ENCODE measurements at places on chromosomes 12 and 14.

DNA sequence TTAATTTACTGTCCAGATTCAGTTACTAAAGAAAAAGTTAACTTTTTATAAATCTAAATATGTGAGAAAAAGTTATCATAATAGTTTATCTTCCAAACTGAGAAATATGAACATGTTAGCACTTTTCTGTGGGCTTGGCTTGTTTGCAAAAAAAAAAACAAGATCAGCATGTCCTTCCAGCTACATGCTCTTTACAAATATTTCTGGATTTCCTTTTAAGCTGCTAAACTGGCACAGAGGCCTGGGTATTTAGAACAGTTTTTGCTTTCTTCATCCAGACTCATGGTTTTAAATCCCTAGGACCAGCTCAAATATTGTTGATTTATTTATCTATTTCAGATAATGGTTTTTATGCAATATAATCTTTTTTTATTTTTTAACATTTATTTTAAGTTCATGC lies 1444.5 kb upstream of the FLRT2 start:
- DNase-seq: no peak

GRCh38 chr12:8483079-8483478 lies 27.3 kb downstream of the CLEC6A start:
- no peak for DNase-seq

DNA sequence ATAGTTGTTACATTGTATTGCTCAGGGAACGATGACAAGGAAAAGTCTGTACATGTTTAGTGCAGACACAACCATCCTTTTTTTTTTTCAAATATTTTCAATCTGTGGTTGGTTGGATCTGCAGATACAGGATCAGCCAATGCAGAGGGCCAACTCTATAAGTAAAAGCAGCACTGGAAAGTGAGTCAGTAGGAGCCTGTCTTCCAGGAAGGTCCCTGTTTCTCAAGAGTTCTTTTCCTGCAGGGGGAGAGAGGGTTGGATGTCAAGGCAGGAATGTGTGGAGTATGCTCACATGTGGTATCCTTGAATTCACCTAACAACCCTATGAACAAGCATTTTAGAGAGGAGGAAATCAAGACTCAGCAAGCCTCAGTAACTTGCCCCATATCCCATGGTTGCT lies 409.1 kb downstream of the NPAS3 start:
- DNase-seq: no peak

DNA sequence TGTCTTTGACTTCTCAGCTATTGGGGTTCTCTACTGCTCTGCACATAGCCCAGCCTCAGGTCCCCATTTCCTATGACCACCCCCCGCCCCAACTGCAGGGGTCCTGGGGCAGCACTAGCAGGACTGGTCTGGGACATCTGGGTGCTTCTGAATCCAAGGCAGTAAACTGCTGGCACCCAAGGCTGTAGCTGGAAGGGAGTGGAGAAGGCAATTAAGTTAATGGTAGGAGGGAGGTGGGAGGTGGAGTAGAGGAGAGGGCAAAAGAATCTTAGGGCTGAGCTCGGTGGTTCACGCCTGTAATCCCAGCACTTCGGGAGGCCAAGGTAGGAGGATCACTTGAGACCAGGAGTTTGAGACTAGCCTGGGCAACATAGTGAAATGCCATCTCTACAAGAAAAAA lies 11.5 kb downstream of the PLEK2 start:
- no peak for DNase-seq

- no peak for DNase-seq
Observed at GRCh38 chr14:77224212-77224611, 42.6 kb downstream of the TMEM63C start.
